Naive thymus-derived CD8-positive, alpha-beta T cell (primary cell): ENCODE measurements at places on chromosomes 4 and X.

DNA sequence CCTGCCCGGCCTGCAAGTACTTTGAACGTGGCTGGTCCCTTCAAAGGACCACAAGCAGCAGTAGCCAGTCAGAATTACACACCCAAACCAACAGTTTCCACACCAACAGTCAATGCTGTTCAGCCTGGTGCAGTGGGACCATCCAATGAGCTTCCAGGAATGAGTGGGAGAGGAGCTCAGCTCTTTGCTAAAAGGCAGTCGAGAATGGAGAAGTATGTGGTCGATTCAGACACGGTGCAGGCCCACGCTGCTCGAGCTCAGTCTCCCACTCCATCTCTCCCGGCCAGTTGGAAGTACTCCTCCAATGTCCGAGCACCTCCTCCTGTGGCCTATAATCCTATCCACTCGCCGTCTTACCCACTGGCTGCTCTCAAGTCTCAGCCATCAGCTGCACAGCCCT lies 104.4 kb upstream of the MYOZ2 start:
- no peaks in the 10 kb centered on the region for H3K4me1 ChIP-seq
- peaks cover 7% of the 10 kb centered on the region for H3K27me3 ChIP-seq
- DNase-seq, result no peak

GRCh38 chr4:54709400-54709799 lies 51.6 kb downstream of the KIT start:
- H3K36me3 ChIP-seq, result no peaks in the 10 kb centered on the region
- H3K4me1 ChIP-seq, result peaks cover 3% of the 10 kb centered on the region
- no peak overlapping the region for H3K27ac ChIP-seq
- peaks cover 5% of the 10 kb centered on the region for H3K27me3 ChIP-seq
- DNase-seq, result no peak

DNA sequence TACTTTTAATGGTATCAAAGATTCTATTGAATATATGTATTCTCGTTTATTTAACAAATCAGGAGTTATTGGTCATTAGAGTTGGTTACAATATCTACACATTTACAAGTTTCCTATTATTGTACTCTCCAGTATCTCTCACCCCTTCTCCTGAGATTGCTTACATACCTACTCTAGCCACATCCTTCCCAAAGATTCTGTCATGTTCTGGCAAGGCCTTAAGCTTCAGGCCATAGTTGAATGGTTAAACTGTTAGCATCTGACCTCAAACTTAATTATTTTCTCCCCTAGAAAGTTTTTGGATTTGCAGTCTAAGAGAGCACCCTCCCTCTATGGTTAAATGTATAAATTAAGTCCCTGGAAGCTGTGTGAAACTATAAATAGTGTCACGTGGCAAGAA lies 784.2 kb downstream of the GLUD2 start:
- no peaks in the 10 kb centered on the region for H3K27me3 ChIP-seq
- no peak overlapping the region for H3K4me3 ChIP-seq
- H3K4me1 ChIP-seq, result no peaks in the 10 kb centered on the region
- DNase-seq, result no peak

DNA sequence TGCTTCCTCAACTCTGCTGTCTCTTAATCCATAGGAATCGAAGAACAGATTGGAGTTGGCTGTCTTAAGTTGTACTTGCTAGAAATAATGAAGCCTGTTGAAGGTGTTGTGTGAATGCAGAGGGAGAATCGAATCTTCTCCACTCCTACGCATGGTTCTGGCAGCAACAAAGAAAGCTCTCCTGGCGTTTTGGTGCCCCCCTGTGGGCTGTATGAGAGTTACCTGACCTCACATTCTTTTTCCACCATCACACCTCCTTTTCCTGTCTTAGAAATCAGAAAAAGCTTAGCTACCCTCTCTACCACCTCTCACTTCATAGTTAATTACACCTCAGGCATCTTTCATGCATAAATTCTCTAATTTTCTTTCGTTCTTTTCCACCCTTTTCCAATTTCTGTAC lies 16.3 kb downstream of the KLF8 start:
- no peak overlapping the region for H3K27ac ChIP-seq
- no peaks in the 10 kb centered on the region for H3K36me3 ChIP-seq
- H3K4me1 ChIP-seq, result peaks cover 3% of the 10 kb centered on the region
- no peaks in the 10 kb centered on the region for H3K27me3 ChIP-seq
- no peak overlapping the region for H3K4me3 ChIP-seq

DNA sequence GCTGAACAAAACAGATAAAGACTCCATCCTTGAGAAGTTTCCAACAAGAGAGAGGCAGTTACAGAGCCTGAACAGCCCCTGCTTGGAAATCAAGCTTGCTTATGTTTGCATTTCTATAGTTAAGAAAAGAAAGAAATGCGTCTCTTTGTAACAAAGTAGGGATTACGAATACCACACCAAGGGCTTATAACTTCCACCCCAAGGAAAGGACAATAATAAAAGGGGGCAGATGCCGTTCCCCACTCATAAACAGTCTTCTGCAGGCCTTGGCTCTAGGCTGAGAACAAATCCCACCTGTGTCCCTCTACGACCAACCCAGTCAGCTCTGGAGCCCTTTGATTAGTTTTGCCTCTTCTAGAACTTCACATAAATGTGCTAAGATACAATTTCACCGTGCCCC lies 183.8 kb upstream of the MAP3K15 start:
- H3K4me3 ChIP-seq, result no peak overlapping the region
- no peak overlapping the region for H3K27ac ChIP-seq
- DNase-seq, result no peak
- H3K4me1 ChIP-seq, result peaks cover 16% of the 10 kb centered on the region
- H3K27me3 ChIP-seq, result no peaks in the 10 kb centered on the region
- no peaks in the 10 kb centered on the region for H3K36me3 ChIP-seq

DNA sequence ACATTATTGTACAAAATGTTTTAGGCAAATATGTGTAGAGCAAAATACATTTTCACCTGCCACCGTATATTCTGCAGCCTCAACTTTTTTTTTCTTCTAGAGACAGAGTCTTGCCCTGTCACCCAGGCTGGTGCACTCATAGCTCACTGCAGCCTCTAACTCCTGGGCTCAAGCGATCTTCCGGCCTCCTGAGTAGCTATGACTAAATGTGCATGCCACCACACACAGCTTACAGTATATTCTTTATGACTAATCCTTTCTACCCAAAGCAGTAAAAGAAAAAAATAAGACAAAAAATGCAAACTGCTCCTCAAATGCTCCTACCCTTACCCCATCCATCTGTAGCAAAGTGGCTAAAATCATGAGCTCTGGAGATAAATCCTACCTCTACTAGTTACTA lies 426.3 kb downstream of the KCNIP4 start:
- no peaks in the 10 kb centered on the region for H3K27me3 ChIP-seq
- H3K36me3 ChIP-seq, result no peaks in the 10 kb centered on the region
- H3K4me1 ChIP-seq, result no peaks in the 10 kb centered on the region

DNA sequence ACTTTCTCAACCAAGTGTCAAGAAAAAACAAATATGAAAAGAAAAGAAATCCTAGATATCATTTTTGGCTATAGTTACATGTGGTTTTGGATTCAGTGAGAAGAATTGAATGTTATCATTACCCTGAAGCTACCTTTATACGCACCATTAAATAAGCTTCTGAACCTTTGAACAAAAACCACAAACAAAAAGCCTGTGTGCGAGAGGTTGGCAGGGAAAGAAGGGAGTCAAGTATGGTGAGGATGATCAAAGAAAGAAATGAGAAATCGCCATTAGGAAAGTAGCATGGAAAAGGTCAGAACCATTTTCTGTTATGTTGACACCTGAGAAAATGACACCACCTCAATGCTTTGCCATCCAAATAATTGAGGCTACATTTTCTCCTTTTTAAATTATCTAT lies 1.2 kb upstream of the SLC7A11 start:
- no peaks in the 10 kb centered on the region for H3K36me3 ChIP-seq
- no peak for DNase-seq
- no peak overlapping the region for H3K4me3 ChIP-seq
- no peaks in the 10 kb centered on the region for H3K27me3 ChIP-seq
- peaks cover 12% of the 10 kb centered on the region for H3K4me1 ChIP-seq
- no peak overlapping the region for H3K27ac ChIP-seq

DNA sequence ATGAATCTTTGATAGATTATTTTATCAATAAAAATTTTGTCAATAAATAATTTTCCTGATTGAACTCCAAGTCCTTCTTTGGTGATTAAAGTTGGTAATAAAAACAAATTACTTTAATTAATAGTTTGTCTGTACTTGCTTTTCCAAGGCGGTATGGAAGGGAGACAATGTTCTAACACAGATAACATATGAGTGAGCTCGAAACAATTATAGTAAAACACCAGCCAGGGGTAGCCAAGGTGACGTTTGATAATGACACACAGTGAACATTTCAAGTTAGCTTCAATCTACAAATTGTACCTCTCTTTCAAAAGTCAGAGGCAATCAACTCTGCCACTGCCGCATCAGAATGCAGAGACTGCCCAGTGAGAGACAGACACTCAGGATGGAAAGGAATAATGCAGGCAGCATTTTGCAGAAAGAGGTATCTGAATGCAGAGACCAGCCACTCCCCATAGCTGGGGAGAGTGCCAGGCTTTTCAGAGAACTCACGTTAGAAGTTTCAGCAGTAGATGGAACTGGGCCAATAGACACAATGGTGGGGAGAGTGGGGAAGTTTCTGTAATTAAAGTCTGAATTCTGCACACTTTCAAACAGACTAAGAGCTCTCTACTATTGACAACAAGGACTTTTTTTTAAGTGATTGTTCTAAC lies 18.1 kb upstream of the ATOH1 start:
- H3K27ac ChIP-seq, result no peak overlapping the region
- no peaks in the 10 kb centered on the region for H3K36me3 ChIP-seq
- H3K4me3 ChIP-seq, result no peak overlapping the region
- no peaks in the 10 kb centered on the region for H3K4me1 ChIP-seq
- H3K27me3 ChIP-seq, result peaks cover 3% of the 10 kb centered on the region
- DNase-seq, result no peak

DNA sequence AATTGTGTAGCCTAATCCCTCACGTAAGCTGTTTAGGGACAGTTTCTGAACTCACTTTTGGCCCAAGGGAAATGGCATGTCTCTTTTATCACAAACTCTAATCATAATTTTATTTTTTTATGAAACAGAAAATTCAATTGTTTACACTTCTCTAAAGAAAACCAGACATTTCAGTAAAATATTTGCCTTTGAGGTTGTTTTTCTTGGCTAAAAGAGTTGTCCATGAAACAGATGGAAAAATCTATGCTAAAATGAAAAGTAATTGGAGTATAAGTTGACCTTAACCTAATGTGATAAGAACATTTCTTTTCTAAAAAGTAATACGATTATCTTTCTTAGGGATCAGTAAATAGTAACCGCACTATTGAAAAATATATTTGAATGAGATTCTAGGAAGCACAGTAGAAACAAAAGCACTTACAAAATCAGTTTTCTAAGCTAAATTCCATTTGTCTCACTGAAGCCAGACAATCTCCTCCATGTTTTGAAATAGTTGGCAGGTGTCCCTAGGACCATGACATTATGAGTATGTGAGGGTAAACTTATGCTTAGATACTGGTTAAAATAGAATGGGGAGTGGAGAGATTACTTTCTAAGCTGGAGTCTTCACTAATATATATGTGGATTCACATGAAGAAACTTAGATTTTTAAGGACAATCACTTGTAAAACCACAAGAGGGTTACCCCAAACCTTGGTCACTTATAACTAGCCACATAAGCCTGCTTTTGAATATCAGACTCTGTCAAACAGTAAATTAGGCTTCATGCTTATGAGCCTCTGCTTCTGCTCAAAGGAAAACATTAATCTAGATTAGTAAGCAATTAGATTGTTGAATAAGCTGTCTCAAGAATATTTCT lies 20.1 kb upstream of the TET2 start:
- no peaks in the 10 kb centered on the region for H3K36me3 ChIP-seq
- DNase-seq, result no peak
- H3K4me3 ChIP-seq, result no peak overlapping the region
- H3K27me3 ChIP-seq, result peaks cover 2% of the 10 kb centered on the region
- no peak overlapping the region for H3K27ac ChIP-seq

GRCh38 chr4:41217020-41217333 lies 2.6 kb upstream of the APBB2 start:
- H3K4me3 ChIP-seq, result peak overlapping the region; percentile 38
- H3K27ac ChIP-seq, result no peak overlapping the region
- H3K27me3 ChIP-seq, result peaks cover 42% of the 10 kb centered on the region
- H3K36me3 ChIP-seq, result peaks cover 4% of the 10 kb centered on the region
- peaks cover 27% of the 10 kb centered on the region for H3K4me1 ChIP-seq

DNA sequence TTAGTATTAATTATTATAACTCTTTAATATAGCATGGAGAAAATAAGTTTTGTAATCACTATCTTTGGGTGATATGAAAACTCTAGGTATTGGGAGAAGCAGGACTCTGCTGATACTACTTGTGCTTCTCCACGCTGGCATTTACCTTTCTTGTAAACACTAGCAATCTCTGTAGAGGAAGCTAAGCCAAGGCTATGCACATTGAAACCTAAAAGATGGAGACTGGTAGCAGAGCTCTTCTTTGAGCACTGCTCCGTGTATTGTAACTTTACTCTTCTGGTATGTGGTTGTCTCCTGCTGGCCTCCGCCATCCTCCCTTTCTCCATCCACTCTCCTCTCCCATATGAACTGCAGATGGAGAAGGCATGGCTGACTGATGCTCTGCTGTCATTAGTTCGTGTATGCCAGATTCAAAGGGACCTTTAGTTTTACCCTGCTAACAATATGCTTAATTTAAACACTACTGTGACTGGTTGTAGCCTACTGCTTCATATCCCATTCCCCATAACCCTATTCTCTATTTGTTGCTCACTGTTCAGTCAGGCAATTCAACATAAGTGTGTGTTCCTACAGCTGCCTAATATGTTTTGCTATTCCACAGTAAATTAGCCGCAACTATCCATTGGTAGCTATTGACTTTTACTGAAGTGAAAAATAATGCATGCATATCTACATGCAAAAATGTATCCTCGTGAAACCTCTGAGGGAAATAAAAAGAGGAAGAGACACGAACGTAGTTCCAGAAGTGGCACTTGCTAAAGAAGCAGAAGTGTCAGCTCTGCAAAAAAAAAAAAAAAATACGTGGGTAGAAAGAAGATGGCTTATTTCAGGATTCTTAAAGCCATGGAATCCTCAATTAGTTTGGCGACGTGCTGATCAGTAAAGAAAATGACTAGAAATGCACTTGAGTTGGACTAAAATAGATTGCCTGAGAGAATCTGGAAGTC lies 55.6 kb upstream of the CCSER1 start:
- H3K36me3 ChIP-seq, result no peaks in the 10 kb centered on the region
- peaks cover 12% of the 10 kb centered on the region for H3K4me1 ChIP-seq
- no peak overlapping the region for H3K4me3 ChIP-seq
- no peak for DNase-seq
- H3K27me3 ChIP-seq, result no peaks in the 10 kb centered on the region
- no peak overlapping the region for H3K27ac ChIP-seq

GRCh38 chr4:98430708-98431403 lies 169.7 kb downstream of the RAP1GDS1 start:
- no peak for DNase-seq
- no peaks in the 10 kb centered on the region for H3K4me1 ChIP-seq
- H3K27ac ChIP-seq, result no peak overlapping the region
- no peaks in the 10 kb centered on the region for H3K27me3 ChIP-seq

GRCh38 chr4:6277139-6277802 lies 7.6 kb downstream of the WFS1 start:
- no peak for DNase-seq
- no peak overlapping the region for H3K27ac ChIP-seq
- H3K36me3 ChIP-seq, result peaks cover 2% of the 10 kb centered on the region
